Effector memory CD8-positive, alpha-beta T cell (primary cell): ENCODE measurements at places on chromosomes 2 and 18.

GRCh38 chr2:208245746-208246145 lies 9.1 kb downstream of the IDH1 start:
- no peak for DNase-seq

GRCh38 chr2:241703032-241703604 lies 1.3 kb downstream of the ING5 start:
- DNase-seq, result no peak

DNA sequence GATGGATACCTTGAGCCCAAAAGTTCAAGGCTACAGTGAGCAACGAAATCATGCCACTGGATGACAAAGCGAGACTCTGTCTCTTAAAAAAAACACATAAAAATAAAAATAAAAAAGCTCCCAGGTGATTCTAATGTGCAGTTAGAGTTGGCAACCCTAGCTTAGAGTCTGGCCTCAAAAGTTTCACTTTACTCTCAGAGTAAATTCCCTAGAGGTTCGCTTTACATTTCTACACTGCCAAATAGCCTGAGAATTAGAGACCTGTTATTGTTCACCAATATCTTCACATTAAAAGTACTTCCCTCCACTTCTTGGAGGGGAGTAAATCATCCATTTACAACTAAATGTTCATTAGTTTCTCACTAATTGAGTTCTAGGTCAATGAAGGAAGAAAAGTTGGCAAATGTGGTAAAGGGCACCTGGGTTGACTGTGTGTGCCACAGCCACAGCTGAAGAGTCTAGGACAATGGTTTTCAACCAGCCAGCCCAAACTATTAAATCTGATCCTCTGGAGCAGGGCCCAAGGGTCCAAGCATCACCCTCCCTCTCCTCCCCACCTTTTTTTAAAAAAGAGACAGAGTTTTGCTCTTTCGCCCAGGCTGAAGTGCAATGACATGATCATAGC lies 15.2 kb upstream of the TMEM37 start:
- no peak for DNase-seq

DNA sequence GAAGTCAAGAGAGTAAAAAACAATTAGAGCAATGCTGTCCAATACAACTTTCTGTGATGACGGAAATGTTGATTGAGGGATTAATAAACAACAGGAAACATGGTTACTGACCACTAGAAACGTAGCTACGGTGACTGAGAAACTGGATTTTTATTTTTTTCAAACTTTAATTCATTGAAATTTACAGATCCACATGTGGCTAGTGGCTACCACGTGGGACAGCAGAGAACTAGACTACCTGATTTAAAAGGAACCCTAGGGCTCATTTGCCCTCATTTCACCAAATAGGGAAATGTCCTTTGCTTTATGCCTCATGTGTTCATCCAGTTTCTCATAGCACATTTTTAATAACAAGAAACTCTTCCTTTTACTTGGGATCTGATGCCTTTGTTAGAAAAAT lies 413.0 kb downstream of the TGIF1 start:
- DNase-seq, result no peak

- no peak for DNase-seq
Observed at GRCh38 chr2:217878915-217879590, 123.7 kb downstream of the TNS1 start.

DNA sequence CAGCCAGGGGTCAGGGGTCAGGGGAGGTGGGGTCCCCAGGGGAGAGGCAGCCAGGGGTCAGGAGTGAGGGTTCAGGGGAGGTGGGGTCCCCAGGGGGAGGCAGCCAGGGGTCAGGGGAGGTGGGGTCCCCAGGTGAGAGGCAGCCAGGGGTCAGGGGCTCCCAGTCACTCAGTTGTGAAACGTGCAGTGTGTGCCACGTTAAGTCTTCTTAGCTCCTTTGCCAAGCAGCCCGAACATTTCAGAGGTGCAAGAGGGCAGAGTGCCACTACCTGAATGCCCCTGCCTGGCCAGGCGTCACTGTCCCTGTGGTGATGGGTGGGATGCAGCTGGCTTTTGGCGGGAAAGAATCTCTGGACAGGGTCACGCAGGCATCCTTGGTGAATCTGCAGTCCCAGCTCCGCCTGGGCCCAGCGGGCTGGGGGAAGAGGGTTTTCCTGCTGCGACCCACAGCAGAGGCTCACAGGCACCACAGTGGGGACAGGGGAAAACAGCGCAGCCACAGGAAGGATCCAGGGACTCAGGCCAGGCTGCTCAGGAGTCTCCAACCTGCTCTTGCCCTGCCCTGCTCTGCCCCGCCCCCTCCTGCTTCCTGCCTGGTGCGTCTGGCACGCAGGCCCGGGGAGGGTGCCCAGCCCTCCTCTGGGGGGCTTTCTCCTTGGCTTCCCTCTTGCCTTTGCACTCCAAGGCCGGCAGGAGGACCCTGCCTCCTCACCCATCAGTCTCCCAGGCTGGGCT lies 188.3 kb downstream of the TWIST2 start:
- DNase-seq, result no peak

GRCh38 chr2:200170221-200170620 lies 136.3 kb upstream of the SPATS2L start:
- DNase-seq, result no peak

GRCh38 chr2:7288484-7288883 lies 371.3 kb downstream of the RNF144A start:
- DNase-seq, result no peak

- no peak for DNase-seq
Observed at GRCh38 chr2:60555783-60556139, 2.3 kb upstream of the BCL11A start.

DNA sequence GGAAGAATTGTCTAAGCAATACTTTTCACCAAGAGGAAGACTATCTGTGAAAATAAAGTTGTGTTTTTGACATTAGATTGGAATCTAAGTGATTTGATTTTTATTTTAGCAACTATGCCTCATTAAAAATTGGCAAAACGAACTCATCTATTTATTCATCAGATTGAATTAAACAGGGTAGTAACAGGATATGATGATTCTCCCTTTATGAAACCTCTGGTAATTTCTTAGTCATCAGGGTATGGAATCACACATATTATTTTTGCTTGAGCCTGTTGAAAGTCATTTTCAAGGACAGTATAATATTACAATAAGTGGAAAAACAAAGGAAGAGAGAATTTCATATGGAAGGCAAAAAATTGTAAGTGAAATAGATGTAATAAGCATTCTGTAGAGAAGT lies 22.0 kb downstream of the ZNF804A start:
- no peak for DNase-seq

DNA sequence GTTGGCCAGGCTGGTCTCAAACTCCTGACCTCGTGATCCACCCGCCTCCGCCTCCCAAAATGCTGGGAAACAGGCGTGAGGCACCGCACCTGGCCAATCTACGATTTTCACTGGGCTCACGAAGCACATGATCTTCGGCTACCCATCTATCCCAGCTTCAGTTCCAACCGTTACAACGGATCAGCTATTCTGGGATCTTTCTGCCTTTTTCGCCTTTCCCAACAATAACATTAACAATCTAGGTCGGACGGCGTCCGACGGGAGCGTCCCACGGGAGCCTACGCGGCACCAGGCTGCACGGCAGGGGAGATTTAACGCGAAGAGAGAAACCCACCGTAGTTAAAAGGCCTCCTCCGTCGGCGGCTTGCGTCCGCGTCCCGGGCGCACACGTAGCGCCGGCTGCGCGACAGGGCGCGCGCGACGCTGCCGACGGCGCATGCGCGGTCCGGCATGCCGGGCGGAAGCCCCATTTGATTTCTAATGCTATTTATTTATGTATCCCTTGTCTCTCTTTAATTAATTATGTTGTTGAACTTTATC lies at the start of gene MSL3B:
TSS of gene MSL3B (minus strand) at position 394 of the 540 bp plus-strand sequence.
- DNase-seq, result peak; percentile 50
